GM10248 (cell line): ENCODE measurements at places on chromosomes 16 and 17.

DNA sequence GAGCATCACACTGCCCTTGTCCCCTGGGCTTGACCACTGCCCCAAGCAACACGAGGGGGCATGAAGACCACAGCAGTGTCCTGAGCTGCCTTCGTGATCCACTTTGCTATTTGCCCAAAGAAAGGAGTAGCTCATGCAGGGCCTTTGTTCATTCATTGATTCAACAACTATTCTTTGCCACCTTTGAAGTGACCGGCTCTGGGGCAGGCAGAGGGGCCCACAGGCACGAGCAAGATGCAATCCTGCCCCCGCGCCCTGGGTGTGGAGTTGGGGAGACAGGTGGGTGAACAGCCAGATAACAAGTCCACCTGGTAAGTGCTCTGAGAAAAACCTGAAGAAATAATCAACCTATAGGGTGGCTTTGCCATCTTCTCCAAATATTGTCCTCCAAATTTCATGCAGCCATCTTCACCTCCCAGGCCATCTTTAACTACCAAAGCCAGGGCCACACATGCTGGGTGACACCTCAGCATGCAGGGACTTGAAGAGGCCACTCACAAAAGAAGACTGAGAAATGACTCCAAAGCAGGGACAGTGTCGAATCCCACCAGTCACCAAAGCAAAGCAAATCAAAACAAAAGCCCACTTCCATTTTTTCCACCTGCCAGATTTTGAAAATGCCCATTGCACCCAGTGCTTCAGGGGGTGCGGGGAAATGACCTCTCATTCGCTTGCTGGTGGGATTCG is 18.2 kb upstream of the RBFOX3 start:
- DNase-seq: no peak

DNA sequence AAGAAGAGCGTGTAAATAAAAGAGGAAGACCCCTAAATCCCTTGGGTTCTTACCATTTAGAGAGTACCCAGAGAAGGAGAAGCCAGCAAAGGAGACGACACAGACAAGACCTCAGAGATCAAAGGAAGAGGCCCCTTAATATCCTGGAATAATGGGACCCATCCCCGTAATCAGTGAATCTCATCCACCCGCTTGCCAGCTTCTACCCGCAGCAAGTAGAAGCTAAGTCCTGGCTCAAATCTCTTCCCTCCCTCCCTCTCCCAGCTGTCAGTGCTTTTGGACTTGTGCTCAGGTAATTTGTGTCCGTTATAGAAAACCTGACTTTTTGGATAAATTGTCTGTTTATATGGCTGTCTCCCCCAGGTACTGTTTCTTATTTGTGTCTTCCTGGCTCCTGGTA is 1.9 kb downstream of the LYRM1 start:
- no peak for DNase-seq

- DNase-seq: no peak
Observed at GRCh38 chr17:82791532-82791931, 39.7 kb downstream of the TBCD start.

DNA sequence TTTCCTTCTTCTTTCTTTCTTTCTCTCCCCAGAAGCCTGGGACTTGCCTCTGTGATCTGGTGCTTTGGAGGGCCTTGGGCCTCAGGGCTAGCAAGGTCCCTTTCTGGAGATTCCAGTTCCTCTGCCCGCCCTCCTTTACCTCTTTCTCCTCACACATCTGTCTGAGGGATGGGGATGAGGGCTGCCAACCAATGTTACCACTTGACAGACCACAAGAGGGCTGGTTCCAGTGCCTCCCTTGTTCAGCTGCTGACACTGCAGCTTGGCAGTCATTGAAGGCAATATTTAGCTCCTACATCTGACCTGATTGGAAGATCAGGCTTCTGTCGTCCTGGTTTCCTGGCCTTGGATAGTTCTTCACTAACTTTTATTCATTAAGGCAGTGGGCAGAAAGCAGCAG is 3.6 kb upstream of the ZNF652 start:
- DNase-seq: no peak

GRCh38 chr17:77601054-77601979 is 357.2 kb upstream of the TNRC6C start:
- DNase-seq: no peak

DNA sequence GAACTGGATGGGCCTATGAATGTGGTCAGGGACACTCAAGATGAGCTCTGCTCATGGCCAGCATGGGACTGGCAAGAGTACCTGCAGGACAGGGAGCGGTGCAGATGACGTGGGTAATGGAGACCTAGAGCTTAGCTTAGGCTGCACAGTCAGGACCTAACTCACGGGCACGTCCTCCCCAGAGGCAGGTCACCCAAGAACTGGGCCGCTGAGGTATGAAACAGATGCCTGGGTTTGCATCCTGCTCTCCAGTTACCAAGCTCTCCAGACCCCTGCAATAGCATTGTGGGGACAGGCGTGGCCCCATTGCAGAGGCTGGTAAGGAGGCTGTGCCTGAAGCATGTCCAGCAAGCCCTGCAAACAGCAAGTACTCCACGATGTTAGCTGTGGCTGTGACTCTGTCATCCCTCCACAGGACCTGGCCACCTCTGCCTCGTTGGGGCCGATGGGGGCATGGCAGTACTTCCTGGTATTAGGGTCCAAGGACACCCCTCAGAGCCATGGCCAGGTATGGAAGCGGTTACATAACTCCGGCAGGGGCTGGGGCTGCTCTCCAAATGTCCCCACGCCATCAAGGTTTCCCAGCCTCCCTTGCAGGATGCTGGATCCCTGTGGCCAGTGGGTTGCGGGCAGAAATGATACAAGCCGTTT is 37.5 kb upstream of the RBFOX3 start:
- DNase-seq: no peak

DNA sequence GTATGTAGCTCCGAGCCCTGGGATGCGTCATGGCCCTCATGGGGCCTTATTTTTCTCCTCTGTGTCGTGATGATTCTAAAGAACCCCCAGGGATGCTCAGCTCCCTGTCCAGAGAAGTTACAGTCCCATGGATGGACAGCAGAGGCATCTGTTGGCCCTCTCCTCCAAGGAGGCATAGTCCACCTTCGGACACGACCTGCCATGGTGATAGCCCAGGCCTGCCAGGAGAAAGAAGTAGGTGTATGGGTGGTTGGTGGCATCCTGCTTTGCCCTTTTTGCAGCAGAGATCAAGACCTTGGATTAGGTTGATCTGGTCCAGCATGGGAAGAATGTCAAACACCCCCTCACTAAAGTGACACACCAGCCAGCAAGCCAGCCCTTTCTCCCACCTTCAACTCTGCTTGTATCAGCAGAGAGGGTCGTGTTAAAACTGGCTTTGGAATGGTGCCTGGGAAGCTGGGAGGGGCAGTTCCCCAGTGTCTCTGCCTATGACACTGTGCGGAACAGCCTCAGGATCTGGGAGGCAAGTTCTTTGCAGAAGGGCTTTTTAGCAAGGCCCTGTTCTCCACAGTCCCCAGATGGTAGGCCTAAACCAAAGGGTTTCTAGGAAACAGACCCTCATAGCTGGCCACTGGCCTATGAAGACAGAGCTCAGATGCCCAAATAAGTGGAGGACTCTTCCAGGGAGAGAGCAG is 259.9 kb upstream of the RPL38 start:
- no peak for DNase-seq

- no peak for DNase-seq
Observed at GRCh38 chr16:14003074-14003570, 68.0 kb upstream of the MRTFB start.

DNA sequence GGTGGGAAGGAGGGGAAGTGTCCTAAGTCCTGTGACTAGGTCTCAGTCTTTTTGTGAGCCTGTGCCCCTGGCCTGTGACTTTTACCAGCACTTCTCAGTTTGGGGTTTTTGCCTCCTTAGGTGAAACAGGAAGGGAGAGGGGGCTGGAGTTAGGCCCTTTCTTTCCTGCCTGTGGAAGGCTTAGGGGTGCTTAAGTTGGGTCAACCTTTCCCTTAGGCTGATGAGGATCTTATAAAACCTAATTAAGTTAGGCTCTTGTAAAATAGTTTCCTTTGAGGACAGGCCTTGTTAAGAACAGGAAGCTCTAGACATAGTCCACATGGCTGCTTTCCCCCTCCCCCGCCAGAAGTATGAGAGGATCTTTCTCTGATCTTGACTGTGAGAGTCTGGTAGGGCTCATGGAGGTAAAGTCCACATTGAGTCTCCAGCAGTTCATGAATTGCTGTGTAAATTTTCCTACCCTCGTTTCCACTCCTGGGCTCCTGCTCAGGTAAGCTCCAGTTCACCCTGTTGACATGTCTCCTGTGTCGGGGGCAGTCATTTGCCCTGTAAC is 17.0 kb upstream of the DNASE1 start:
- DNase-seq: peak; percentile 43

- no peak for DNase-seq
Observed at GRCh38 chr16:23355106-23355670, 53.1 kb downstream of the SCNN1B start.

DNA sequence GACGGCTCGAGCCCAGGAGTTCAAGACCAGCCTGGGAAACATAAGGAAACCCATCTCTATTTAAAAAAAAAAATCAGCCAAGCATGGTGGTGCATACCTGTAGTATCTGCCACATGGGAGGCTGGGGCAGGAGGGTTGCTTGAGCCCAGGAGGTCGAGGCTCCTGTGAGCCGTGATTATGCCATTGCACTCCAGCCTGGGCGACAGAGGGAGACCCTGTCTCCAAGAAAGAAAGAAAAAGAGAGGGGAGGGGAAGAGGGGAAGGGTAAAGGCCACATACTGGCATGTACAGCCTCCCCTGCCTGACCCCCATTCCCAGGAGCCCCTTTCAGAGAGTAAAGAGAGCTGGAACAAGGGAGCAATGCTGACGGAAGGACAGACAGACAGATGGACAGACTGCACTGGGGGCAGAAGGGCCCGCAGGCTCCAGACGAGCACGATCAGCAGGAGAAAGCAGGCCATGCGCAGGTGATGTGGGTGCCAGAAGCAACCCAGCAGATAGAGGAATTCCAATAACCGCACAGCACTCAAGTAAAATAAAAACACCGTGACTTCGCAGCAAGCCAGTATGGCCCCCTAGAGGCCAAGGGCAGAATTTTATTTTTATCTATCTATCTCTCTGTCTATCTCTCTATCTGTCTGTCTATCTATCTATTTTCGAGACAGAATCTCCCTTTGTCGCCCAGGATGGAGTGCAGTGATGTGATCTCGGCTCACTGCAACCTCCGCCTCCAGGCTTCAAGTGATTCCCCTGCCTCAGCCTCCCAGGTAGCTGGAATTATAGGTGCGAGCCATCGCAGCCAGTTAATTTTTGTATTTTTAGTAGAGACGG is 27.1 kb upstream of the SNN start:
- DNase-seq: no peak

GRCh38 chr16:31132303-31132979 is 3.1 kb downstream of the PRSS8 start:
- no peak for DNase-seq

DNA sequence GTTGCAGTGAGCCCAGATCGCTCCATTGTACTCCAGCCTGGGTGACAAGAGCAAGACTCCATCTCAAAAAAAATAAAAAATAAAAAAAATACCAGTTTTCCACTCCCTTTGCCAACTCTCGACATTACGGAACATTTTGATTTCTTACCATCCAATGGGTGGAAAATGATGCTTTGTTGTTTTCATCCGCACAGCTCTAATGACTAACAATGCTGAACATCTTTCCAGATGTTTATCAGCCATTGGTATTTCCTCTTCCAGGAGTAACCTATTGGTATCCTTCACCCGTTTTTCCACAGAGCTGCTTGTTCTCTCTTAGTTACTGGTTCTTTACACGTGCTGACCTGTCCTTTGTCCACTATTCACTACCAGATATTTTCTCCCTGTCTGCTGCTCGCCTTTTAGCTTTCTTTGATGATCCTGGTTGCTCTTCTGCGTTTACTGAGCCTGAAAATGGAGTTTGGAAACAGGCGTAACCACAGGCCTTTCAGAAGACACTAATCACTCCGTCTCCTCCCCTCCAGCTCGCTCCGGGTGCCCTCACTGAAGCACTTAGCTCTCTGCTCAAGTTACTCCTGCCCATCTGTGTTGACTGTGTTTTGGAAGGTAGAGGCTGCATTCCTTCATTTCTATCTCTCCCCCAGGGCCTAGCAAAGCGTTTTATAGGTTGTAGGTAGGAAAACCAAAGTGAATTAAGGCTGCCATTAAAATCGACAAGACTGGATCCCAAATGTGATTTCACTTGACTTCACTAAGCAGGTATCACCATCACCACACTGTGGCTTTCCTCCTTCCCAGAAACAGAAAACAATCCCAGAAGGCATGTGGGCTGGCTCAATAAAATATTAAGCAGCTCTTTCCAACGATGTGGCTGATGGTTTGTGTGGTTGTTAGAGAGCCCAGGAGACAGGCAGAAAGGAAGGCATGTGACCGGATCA is 8.9 kb downstream of the SHPK start:
- DNase-seq: no peak

DNA sequence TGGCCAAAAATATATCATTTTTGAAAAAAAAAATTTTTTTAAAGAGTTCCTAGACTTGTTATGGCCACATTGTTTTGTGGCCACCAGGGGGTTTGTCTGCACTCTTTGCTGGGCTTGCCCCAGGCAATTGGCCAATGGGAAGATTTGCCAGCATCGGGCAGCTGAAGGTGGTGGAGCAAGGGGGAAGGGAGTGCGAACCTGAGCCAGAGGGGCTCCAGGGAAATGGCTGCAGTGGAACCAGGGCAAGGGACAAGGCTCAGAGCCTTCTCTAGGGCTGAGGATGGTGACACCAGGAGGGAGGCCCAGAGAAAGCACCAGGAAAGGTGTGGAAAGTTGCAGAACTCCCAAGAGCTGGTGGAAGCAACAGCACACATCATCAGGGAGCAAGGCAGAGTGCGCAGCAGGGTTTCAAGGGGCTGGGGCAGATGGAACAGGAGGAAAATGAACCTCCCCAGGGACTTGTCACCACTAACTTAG is 15.5 kb upstream of the CMIP start:
- DNase-seq: no peak

GRCh38 chr16:12021578-12022253 is 45.2 kb downstream of the SNX29 start:
- peak; percentile 5 for DNase-seq

DNA sequence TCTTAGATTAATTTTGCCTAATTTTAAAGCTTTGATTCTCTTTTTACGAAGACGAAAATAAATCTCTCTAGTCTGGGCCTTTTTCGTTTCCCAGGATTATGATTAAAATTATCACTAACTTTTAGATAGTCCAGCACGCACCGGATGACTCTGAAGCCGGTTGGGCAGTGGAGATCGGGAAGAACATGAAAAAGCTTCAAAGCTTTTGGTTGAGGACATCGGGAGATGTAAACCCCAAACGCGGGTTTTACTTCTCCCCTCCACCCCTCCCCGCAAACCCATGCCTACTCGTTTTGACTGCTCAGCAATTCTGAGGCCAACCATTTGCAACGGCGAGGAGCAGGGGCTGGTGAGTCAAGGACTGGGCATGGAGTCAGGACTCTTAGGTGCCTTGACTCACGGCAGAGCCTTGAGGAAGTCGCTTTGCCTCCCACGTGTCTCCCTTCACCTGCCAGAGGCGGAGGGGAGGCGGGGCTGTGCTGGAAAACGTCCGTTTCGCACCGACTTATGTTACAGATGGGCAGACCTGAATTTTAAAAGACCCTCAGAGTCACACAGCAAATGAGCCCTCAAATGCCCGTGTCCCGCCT is 989 bp upstream of the DUSP14 start:
- peak; percentile 56 for DNase-seq
